Amygdala (tissue), 56 donors: ENCODE measurements at places on chromosomes 4 and X.

- peak; percentile 11 for DNase-seq
These were observed 104.9 kb upstream of the PRPS2 start for GRCh38 chrX:12686331-12686730.

GRCh38 chrX:50838820-50839600 is 25.0 kb upstream of the SHROOM4 start:
- no peak for DNase-seq

GRCh38 chr4:185597532-185598188 is 62.4 kb upstream of the PDLIM3 start:
- DNase-seq, result peak; percentile 13

DNA sequence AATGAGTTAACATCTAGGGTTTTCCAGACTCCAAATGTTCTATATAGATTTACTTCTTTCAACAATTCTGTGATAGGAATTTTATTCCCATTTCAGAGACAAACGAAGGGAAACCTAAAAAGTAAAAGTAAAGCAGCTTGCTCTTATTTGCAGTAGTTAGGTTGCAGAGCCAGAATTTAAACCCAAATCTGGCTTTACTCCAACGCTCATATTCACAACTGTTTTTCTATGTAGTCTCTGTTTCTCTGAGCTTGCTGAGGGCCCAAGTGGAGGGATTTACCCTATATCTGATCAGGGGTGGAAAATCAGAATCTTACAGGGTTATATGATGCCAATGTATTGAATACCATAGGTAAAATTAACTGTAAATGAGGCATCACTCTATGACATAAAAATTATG is 599.1 kb upstream of the GRIA3 start:
- no peak for DNase-seq

DNA sequence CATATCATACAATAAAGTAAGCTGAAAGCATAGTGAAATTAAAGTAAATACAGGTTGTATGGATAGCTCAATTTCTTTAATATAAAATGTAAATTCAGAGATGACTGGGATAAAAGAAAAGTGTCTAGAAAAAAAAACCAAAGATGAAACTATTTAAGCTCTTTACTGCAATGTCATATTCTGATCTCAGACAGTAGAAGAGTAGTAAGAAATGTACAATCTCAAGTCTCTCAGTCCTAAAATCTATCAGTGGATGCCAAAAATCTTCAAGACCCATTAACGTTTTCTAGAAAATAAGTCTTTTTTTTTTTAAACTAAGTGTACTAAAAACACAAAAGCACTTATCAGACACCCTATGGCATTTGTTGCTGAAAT is 13.8 kb downstream of the MGARP start:
- DNase-seq, result no peak

DNA sequence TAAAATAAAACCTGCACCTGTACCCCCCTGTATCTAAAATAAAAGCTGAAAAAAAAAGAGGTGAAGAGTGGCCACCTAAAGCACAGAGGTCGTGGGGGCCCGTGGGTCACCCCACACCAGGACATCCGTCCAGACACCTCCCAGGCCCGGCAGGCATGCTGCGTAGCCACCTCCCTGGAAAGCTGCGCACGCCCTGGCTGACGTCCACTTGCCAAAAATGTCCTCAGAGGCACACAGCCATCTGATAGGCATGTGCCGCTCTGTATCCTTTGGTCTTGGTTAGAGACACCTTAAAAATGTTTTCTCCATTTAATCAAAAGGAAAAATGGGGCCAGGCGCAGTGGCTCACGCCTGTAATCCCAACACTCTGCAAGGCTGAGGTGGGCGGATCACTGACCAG is 17.7 kb downstream of the FAM53A start:
- no peak for DNase-seq
